Activated CD4-positive, alpha-beta T cell treated with anti-CD3 and anti-CD28 coated beads, Interleukin-2, amount 10 ng/mL, durations not matched to agents 24 days and 14 days (primary cell): ENCODE measurements at places on chromosomes 3 and 15.

DNA sequence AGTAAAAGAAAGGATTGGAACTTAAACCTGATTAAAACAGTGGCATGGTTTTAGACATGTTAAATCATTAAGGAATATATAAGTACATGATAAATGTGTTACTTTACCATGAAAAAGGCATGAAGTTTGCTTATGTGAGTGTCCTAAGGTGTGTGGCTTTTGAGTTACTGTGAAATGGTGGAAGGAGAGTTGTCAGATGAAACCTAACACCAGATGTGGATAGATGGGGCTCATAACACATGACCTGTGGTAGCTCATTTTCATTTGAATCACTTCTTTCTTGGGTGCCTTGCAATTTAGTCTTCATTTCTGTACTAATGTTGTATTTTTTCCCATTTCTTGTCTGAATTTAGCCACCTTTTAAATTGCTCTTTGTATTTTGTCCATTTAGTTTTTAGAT is 13.0 kb downstream of the MEF2A start:
- DNase-seq, result no peak

GRCh38 chr3:174253196-174253823 is 605.8 kb upstream of the NAALADL2 start:
- no peak for DNase-seq

DNA sequence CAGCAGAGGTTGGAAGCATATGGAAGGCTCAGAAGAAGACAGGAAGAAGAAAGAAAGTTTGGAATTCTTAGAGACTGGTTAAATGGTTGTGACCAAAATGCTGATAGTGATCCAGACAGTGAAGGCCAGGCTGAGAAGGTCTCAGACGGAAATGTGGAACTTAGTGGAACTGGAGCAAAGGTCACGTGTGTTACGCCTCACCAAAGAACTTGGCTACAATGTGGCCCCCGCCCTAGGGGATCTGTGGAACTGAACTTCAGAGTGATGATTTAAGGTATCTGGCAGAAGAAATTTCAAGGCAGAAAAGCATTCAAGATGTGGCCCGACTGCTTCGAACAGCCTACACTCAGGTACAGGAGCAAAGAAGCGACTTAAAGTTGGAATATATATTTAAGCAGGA is 83.1 kb downstream of the MYO5A start:
- no peak for DNase-seq

- DNase-seq, result no peak
Observed at GRCh38 chr3:136366289-136366688, 116.1 kb downstream of the PCCB start.

DNA sequence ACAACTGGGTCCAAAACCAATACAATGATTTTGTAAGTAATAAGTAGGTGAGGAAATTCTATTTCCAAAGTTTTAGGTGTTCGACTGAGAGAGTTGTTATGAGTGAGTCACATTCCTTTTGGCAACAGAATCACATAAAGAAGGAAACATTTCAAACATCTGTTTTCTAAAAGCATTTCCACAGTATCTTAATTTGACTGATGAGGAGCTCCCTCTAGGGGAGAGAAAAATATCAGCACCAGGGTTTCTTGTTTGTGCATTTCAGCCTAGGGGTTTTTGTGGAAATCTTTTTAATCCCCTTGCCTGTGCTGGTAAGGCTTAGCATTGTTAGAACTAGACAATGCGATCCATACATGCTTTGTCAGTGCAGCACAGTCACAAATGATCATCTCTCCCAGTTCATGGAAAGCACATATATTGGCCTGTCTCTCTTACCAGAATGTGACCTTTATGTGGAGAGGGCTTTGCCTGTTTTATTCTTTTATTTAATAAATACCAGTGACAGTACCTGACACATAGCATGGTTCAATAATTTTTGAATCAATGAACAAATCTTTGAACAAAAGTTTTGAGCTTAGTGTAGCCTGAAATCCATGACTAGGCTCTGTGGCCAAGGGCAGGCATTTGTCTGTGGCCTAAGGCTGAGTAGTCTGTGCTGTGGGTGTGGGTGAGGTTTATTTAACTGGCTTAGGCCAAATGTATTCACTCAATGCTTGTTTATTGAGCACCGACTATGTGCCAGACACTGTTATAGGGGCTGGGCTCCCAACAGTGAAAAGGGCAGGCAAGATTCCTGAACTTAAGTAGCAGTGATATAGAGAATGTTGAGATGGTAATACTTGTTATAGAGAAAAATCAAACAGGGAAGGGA is 21.1 kb upstream of the IQCF6 start:
- peak; percentile 86 for DNase-seq

GRCh38 chr3:141681390-141681780 is 56.7 kb upstream of the RNF7 start:
- DNase-seq, result no peak

DNA sequence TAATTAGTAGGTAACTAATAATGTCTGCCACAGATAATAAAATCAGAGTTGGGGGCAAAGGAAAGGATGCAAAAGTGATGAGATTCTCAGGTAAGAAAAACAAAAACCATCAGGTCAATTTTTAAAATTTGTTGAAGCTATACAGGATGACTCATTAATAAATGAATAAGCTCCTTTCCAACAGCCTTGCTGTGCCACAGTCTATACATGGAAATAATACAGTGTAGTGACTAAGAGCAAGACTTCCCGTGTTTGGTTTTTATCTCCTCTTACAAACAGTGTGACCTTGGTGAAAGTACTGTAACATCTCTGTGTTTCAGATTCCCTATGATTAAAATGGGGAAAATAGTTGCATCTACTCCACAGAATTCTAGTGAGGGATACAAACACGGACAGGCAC is 331.6 kb downstream of the PYDC2 start:
- no peak for DNase-seq

DNA sequence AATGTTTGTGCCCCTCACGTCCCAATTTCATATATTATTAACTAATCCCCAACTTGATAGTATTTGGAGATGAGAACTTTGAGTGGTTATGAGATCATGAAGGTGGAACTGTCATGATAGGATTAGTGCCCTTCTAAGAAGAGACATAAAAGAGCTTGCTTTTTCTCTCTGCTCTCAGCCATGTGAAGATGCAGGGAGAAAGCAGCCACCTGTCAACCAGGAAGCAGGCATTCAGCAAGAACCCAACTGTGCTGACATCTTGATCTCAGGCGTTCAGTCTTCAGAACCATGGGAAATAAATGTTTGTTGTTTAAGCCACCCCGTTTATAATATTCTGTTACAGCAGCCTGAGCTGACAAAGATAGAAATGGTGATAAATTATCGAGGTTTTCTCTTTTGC is 278.7 kb upstream of the KCNMB2 start:
- DNase-seq, result no peak

DNA sequence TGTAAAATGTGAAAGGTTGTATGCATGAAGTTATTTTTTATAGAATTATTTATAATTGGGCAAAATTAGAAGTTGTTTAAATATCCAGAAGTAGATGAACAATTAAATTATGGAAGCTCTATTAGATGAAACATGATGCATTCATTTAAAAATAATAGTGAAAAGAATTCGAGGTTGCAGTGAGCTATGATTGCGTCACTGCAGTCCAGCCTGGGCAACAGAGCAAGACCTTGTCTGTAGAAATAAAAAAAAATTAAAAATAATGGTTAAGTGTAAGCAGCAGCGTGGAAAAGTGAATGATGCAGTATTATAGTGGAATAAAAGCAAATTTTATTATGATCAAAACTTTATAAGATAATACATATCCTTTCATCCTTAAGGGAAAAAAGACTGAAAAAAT is 14.3 kb downstream of the BUB1B start:
- no peak for DNase-seq

DNA sequence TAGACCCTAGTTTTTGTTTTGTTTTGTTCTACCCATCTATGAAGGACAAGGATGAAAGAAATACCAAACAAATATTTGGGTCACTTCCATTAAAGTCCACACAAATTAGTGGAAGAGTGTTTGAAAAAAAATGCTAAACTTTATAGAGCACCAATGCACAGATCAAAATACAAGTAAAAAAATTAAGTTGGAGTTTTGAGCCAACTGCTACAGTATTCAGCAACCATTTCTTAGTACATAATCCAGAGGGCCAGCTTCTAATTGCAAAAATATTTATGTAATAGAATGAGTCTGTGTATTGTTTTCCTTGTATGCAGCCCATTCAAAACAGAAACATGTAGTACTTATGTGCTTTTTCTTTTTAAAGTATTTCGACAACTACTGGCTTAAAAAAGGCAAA is 121.1 kb downstream of the CBLB start:
- no peak for DNase-seq

GRCh38 chr3:76685858-76686257 is 354.0 kb upstream of the ROBO2 start:
- DNase-seq, result no peak

DNA sequence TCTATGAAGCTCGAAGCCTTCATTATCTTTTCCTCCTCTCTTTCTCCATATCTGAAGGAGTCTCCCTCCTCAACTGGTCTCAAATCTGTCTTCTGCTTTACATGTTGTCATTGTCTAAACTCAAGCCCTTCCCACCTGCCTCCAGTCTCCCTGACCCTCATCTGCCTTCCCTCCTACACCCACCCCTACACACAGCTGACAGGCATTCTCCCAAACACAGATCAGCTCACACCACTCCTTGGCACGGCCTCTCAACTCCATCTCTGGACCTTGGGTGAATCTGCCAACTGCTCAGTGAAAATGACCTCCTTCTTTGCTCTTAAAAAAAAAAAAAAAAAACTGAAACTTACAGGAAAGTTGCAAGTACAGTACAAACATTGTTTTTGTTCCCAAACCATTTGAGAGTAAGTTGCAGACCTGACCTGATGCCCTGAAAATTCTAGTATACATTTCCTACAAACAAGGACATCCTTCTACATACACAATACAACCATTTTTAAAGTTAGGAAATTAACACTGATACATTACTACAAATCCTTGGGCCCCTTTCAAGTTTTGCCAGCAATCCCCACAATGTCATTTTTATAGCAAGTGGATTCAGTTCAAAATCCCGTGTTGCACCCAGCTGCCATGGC is 49.4 kb upstream of the UBE2E1 start:
- no peak for DNase-seq

DNA sequence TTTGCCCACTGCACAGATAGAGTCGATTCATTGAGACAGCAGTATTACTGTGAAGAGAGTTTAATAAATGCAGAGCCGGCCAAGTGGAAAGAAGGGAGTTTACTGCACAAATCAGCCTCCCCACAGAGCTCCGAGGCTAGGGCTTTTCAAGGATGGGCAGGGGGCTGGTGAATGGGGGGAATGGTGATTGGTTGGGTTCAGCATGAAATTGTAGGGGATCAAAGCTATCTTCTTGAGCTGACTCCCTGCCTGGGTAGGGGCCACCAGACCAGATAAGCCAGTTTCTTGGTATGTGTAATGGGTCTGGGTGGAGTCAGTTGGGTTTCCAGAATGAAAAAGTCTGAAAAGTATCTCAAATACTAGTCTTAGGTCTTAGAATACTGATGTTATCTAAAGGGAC is 66.6 kb downstream of the SYNPR start:
- no peak for DNase-seq

DNA sequence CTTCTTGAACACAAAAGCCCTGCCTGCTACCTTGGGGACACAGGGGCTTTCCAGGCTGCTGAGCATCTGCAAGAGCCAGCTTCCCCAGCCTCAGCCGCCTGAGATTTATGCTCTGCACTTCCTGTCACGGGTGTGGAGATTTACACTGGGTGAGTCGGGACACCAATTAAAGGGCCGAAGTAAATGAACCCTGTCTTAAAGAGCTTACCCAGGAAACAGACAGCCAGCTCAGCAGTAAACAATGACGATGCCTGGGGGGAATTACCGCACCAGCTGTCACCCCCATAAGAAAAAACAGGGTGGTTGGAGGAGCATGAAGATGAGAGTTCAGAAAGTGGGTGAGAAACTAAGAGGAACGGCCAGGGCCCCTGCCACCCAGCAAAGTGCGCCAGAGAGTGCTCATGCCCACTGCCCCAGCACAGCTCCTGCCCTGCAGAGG is 37.5 kb upstream of the IQSEC1 start:
- peak; percentile 75 for DNase-seq

DNA sequence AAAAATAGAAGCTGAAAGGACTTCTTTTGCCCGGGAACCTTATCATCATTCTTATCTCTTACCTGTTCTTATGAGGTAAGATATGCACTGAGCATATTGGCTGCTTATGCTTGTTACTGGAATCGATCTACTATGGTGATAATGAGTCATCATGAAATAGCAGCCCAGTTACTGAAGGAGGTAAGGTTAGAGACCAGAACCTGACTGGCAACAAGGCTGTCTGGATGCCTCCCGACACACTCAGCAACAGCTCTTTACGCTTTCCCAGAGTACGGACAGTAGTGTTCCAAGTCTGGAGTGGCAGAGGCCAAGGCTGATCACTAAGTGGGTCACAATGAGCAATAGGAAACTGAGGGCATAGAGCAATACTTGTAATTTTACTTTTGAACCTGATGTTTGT is 314.1 kb downstream of the NLGN1 start:
- DNase-seq, result no peak
